ENCODE measurements at places on chromosomes 12 and 14.

GRCh38 chr14:91305650-91306431 lies 61.3 kb upstream of the GPR68 start:
- DNase-seq: no peak

DNA sequence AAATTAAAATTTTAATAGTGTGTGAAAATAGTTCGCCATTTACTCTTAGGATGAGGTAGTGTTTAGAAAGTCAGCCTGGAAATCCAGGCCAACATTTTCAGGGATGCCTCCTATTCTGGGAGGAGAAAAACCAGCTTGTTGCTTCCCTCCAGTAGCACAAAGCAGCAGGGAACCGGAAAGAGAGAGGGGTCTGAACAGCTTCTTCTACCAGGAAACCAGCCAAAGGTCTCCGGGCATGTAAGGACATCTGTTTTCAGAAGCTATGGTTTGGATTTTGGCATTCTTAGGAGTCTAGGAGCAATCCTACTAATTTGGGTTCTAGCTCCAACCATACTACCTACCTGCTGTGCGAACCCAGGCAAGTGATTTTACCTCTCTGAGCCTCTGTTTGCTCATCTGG lies 85.3 kb downstream of the DPF3 start:
- DNase-seq: no peak

DNA sequence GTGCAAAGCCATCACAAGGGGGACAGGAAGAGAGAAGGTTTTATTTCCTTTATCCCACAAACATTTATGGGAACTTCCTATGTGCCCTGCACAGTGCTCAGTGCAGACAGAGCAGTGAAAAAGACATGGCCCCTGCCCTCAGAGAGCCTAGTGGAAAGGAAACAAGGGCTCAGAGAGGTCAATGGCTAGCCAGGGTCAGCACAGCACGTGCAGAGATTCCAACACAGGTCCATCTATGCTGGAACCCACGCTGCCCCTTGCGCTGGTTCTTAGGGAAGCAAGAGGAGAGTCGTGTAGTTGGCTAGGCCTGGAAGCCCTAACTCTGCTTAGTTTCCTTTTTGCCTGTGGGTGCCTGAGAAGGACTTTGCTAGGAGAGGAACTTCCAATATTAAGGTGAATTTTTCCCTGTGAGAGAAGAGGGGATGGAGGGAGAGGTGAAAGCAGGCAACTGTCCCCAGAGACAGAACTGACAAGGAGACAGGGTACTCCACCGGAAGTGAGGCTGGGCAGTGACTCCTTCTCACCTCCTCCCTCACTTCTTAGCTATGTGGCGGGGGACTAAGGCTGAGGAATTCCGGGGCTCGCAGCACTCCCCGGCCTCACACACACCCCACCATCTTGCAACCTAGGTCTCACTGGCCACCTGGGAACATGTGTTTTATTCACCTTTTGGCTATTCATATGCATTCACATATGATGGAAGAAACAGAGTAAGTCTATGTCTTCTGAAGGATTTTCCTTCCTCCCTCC lies 12.1 kb upstream of the GPX2 start:
- no peak for DNase-seq

DNA sequence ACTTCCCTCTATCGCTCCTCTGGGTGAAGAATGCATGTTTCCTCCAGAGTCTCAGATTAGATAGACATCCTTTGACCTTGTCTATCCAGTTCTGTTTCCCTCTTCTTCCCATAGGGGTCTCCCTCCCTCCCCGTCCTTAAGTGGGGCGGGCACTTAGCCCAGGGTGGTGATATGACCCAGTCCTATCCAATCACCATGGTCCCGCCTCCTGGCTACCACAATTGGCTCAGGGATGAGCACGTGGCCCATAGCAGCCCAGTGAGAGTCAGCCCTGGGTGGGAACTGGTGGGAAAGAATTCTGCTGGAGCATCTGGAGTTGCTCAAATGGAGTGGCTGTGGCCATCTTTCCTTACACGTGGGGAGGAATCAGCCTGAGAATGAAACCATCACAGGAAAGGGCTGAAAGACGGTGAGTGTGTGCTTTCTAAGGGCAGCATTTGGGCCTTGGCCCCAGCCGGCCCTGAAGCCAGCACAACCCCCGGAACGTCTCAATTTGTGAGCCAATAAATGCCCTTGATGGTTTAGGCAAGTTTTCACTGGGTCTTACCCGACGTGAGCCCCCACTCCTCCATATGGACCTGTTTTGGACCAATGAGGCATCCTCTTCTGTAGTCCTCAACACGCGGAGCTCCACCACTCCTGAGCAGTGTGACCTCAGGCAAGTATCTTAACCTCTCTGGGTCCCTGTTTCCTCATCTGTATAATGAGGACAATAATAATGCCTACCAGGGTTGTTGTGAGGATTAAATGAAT lies 14.4 kb upstream of the MLXIP start:
- peak; percentile 89 for DNase-seq

GRCh38 chr14:101707863-101708620 lies 53.5 kb upstream of the PPP2R5C start:
- DNase-seq: no peak

GRCh38 chr14:45790293-45790692 lies 537.3 kb upstream of the MIS18BP1 start:
- DNase-seq: no peak

DNA sequence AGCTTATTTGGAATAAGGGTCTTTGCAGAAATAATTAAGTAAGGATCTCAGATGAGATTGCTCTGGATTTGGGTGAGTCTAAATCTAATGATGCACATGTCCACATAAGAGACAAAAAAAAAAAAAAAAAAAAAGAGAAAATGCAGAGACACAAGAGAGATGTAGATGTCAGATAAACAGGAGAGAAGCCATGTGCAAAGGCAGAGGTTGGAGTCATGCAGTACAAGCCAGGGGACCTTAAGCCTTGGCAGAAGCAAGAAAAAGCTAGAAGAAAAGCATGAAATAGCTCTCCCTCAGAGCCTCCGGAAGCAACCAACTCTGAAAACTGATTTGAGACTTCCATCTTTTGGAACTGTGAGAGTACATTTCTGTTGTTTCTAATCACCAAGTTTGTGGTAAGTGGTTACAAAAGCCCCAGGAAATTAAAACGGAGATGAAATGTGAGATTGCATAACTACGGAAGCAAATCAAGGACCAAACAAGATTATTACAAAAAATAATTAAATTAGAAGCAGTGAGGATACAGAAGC lies 1304.0 kb upstream of the SEL1L start:
- DNase-seq: no peak

- DNase-seq: no peak
These were observed 9.1 kb downstream of the VWF start for GRCh38 chr12:6115389-6115788.

GRCh38 chr14:93655078-93655750 lies 133.1 kb downstream of the PRIMA1 start:
- DNase-seq: peak; percentile 84

DNA sequence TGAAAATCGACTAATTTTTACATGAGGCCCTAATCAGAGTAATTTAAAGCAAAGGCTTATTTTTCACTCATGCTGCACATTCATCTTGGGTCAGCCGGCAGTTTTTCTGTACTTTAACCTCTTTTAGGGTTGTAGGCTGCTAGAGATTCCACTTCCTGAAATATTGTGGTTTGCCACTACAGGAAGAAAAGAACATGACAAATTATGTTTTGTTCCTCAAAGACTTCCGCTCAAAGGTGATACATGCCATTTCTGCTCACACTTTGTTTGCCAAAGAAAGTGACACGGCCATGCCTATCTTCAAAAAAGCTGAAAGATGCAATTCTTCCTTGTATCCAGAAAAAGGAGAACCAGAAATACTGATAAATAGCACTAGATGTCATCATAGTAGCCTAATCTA lies 183.4 kb upstream of the PPFIA2 start:
- DNase-seq: peak; percentile 73

DNA sequence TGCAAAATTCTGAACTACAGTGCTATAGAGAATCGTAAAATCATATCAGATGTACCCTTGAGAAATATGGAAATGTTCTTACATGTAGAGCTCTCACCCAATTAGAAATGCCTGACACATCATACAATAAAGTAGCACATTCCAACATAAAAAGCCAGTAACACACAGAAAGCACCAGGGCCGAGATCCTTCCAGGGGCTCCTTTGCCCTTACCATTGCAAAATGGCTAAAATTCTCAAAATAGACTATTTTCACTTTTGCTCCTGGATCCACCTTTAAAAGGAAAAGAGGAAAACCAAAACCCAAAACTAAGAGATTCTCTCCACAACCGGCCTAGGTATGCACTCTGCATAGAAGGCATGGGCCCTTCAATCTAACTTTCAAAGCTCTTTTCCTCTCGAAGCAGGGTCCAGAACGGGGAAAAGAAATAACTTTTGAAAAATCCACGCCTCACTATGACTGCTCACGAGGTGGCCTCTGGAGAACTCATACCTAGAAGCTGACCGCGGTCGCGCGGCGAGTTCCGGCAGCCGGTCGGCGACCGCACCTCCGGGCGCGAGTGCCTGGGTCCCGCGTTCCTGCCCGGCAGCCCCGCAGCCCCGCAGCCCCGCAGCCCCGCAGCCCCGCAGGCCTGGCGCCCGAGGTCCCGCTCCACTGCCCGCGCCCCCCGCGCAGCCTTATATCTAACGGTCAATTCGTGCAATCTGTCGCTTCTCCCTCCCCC lies 2.7 kb downstream of the OTX2 start:
- no peak for DNase-seq
